Activated CD8-positive, alpha-beta memory T cell treated with anti-CD3 and anti-CD28 coated beads for 48 hours (primary cell): ENCODE measurements at places on chromosomes 2 and 18.

DNA sequence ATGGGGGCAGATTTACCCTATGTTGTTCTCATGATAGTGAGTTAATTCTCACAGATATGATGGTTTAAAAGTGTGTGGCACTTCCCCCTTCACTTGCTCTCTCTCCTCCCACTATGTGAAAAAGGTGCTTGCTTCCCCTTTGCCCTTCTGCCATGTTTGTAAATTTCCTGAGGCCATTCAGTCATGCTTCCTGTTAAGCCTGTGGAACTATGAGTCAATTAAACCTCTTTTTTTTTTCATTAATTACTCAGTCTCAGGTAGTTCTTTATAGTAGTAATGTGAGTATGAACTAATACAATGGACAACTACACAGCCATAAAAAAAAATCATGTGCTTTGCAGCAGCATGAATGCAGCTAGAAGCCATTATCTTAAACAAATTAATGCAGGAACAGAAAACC, 118.5 kb downstream of the CALCRL start:
- DNase-seq: no peak

DNA sequence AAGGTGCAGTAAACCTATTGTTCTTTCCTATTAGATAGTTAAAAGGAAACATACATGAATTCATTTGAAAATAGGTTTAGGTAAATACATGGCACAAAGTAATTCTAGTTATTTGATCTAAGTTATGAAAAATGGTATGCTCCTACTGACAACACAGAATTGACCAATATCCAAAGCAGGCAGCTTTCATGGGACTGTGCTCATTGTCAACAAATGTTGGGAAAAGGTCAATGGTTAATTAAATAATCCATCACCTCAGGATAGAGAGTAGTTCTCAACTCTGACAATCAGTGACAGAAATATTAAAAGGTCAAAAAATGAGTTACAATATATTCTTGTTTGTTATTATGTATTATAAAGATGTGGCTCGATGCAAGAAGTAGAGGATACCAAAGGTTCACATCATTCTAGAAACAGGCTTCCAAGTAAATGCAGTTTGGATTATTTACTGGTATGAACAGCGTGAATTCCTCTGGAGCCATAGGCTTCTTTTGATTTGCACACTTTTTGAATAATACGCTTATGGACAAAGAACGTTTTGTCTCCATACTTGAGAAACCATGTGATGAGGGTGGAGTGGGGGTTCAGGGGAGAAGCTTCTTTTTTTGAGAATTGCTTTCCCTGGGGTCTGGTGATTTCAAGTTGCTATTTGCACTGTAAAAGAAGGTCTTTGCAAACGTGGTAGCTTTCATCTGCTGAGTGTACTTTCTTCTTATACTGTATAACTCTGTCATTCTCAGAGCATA, 422.0 kb upstream of the ZEB2 start:
- DNase-seq: no peak

- no peak for DNase-seq
These were observed 16.6 kb downstream of the ME2 start for GRCh38 chr18:50895350-50896045.

DNA sequence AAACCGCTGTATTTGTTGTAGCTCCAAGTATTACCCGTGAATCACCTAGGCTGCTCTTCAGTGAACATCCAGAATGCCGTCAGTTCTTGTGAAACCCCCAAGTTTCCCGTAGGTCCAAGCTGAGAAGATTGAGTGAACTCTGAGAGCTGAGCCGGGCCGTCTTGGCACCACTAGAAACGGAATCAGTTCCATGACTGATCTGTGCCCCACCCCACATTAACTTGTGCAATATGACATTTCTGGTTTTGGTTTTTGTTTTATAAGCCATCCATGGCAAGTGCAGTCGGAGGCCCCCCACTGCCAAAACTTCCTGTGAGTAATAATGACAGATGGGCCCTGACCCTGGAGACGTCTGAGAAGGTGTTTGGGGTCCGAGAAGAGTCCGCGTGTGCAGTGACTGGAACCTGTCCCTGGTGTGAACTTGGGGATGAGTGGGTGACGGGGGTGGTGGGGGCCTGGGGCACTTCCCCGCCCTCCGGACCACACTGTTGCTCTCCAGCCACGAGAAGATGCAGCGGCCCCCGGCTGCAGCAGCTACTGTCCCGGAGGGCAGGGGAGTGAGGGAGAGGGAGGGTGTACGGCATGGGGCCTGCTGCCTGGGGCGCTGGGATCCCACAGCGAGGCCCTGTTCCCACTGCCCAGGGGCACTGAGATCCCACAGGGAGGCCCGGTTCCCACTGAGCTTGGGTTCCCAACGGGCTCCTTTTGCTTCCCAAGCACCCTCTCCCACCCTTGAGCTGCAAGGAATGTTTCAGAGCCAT, 26.5 kb downstream of the NFATC1 start:
- DNase-seq: no peak

DNA sequence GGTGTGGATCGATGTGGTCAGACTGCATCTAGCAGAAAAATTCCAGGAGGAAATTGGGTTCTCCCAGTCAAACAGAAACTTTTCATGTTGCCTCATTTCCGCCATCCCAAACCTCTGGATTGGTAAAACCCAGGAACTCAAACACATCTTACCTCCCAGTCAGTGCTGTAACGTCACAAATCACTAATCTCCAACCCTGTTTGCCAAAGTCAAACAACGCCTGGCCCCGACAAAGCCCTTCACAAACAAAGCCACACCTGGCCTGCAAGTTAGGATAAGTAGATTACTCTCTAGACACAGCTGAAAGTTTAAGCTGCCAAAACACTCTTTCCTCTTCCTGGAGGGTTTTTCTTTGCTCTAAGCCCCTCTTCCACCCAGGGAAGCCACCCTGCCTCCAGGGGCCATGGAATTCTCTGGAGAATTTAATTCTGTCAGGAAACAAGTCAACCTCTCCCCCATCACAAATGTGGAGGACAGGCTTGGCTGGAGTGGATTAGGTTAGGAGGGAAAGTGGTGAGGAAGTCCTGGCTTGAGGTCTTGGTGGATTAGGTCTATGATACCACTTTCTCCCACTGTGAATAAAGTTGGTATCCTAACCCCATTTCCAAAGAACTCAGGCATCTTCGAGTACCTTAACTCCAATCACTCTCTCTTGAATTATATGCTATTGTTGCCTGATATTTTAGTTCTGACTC, 86.7 kb downstream of the LYPD6B start:
- no peak for DNase-seq

- no peak for DNase-seq
These were observed 963.6 kb upstream of the CNTNAP5 start for GRCh38 chr2:123061534-123061933.
